ENCODE measurements at places on chromosomes 1 and 21. TPM values are rescaled to one million over a fixed set of nuclear protein-coding genes. Genes with fewer than 3 reads are reported as not detected.

DNA sequence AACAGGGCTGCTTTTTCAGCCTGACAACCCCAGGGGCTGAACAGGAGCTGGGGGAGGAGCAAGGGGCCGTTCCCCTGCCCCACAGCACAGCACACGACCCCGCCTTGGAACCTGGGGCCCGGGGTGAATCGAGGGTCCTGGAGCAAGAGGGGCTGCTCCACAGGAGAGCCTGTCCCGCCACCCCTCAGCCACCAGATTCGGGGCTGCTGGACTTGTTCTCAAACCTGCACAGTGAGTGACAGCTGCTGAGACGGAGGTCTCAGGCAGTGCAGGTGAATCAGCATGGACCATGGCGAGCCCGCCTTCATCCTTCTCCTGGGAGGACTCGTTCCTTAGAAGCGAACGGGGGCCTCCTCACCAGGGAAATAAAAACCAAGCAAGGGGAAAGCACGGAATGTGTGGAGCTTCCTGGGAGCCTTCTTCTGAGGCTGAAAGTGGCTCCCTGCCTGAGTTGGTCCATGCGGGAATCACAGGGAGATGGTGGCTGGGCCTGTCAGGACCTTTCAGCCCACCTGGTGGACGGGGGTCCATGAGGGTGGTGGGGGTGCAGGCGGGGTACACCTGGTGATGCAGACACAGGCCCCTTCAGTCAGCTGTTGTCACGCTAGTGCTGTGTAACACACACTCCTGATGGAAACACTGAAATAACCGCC lies 125.4 kb downstream of the SIK1 start:
- DNase-seq, result no peak

GRCh38 chr1:110207831-110208230 lies 2.3 kb upstream of the KCNC4 start:
- no peak for DNase-seq

GRCh38 chr1:84996846-84997666 lies at the start of gene MCOLN2:
Gene MCOLN2, minus strand, starts transcription at chr1:84997113. Its CDS starts 241 bp downstream, at chr1:84996872.
- no peak for DNase-seq

GRCh38 chr1:201468844-201469644 lies at the start of gene PHLDA3:
Gene PHLDA3, minus strand, starts transcription at chr1:201469188. Its CDS starts 402 bp downstream, at chr1:201468786.
- peak; percentile 98 for DNase-seq

DNA sequence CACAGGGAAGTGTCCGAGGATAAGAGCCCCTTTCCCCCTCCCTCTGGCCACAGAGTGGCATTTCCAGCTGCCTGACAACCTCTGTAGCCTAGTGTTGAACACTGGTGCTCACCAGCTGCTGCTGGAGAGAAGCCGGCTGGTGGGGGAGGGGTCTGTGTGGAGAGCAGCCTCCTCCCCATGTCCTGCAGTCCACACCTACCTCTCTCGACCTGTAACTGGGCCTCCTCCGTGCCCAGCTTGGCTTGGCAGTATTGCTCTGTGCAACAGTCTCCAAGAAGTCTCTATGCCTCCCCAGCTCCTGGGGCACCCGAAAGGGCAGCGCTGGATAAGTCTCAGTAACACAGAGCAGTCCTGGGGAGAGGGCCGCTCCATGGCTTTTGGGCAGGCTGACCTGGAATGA lies 17.0 kb downstream of the PAPPA2 start:
- no peak for DNase-seq

- no peak for DNase-seq
Measured at GRCh38 chr1:15883326-15883725, 35.8 kb downstream of the SPEN start.

- DNase-seq, result no peak
Measured at GRCh38 chr1:196136396-196136795, 471.8 kb downstream of the KCNT2 start.

GRCh38 chr1:2269193-2269921 lies 41.2 kb downstream of the SKI start:
- DNase-seq, result no peak

DNA sequence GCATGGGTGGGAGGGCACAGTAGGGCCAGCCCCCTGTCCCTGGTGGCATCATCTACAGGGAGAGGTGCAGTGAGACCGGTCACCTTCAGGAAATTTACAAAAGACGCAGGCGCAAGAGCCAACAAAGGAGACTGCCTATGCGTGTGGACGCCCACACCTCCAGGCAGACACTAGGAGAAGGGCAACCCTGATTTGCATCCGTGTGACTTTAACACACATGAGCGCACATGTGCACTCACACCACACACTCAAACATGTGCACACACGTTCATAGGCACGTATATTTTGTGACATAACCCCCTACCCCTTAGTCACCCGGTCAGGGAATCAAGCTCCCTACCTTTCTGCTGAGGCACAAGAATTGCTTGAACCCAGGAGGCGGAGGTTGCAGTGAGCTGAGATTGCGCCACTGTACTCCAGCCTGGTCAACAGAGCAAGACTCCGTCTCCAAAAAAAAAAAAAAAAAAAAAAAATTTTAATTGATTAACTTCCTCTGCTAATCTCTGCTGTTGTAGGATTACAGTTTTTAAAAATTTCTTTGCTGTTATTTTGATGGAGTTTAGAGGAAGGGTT lies 84.7 kb upstream of the SLC25A33 start:
- DNase-seq, result no peak

RHCE gene
- 0.07 TPM for polyA plus RNA-seq
